ENCODE measurements at places on chromosomes 16 and 17.
A peak's percentile ranks its signal among the peaks of the same experiment; 100 is the strongest.

DNA sequence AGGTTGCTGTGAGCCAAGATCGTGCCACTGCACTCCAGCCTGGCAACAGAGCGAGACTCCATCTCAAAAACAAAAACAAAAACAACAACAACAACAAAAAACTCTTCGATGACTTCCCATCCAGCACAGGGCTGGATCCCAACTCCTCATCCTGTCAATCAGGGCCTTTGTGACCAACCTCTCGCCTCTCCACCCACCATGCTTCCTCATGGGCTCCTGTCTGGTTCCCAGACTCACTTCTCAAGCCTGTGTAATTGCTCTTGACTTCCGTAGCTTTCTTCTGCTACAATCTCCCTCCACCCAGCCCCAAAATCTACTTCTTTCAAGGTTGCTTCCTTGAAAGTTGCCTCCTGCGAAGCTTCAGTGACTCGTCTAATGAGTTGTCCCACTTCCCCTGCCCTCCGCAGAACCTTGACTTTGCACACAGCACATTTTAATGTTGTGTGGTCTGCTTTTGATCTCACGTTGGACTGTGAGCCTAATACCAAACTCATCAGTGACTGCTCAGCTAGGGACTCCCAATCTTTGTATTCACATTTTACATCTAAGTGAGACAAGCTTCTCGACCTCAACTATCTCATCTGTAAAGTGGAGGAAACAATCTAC lies 936 bp upstream of the RASL10B start:
- no peak for DNase-seq

DNA sequence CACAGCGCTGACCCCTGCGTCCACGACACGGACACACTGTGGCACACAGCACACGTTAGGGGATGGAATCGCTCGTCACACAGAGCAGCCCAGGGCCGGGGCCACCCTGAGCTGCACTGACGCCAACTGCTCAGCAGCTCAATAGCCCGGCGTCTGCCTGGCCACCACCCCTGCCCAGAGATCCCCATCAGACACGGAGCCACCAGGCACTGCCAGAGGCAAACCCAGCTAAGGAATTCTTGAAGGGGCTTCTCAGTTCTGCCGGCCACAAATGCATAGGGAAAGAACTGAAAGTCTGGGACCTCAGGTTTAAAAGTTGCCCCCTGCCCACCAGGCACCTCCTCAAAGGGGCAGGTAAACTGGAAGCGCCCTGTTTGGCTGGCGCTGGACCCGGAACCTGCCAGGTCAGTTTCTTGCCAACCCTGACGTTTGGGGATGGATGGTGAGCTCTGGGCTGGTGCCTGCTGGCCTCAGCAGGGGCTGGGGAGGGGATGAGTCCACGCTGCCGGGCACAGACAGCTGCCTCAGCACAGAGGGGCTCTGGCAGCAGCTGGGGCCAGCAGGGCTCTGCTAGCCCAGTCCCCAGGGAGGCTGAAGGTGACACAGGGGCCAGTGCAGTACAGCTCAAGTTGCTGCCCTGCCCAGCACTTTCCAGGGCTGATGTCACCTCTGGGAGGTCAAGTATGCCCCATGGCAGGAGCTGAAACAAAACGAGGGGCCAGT lies 33.2 kb downstream of the TIMM22 start:
- no peak for DNase-seq

DNA sequence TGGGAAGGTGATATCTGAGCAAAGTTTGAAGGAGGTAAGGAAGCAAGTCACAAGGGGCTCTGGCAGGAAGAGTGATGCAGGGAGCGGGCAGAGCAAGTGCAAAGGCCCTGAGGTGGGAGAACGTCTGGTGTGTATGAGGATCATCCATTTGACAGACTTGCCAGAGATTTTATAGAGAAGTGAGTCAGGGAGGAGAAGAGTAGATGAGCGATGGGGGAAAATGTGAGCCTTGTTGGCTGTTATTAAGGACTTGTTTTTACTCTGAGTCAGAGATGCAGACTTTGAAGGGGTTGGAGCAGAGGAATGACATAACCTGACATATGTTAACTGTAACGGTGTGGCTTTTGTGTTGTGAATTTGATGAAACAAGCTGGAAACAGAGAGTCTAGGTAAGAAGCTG lies 3.5 kb upstream of the CLEC10A start:
- no peak for DNase-seq

- no peak for DNase-seq
Observed at GRCh38 chr16:57637424-57637823, 9.0 kb downstream of the ADGRG1 start.

DNA sequence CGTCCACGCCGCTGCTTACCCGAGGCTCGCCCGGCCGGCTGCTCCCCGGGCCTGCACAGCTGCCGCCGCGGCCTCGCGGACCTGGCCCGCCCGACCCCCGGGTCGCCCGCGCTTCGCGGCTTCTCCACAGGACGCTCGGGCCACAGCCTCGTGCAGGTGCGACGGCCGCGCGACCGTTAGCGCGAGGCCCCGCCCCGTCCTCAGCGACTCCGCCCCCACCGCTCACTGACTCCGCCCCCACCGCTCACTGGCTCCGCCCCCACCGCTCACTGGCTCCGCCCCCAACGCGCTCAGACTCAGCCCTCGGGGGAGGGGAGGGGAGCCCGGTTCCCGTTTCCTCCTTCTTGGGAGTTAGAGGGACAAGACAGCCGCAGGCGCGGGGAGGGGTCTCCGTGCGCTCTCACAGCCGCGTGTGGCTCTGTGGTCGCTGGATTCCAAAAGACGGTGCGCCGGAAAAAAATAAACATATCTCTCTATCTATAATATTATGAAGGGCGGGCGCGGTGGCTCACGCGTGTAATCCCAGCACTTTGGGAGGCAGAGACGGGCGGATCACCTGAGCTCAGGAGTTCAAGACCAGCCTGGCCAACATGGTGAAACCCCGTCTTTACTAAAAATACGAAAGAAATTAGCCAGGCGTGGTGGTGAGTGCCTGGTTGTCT lies at the start of gene MEIOB:
MEIOB (minus strand) TSS at position 191 of the 662 bp plus-strand sequence. CDS start 3,989 bp downstream, outside the sequence.
- DNase-seq: peak; percentile 67

GRCh38 chr17:39080421-39081078 lies 70.9 kb downstream of the PLXDC1 start:
- no peak for DNase-seq

- DNase-seq: no peak
Observed at GRCh38 chr17:80116276-80116920, 15.0 kb downstream of the GAA start.

DNA sequence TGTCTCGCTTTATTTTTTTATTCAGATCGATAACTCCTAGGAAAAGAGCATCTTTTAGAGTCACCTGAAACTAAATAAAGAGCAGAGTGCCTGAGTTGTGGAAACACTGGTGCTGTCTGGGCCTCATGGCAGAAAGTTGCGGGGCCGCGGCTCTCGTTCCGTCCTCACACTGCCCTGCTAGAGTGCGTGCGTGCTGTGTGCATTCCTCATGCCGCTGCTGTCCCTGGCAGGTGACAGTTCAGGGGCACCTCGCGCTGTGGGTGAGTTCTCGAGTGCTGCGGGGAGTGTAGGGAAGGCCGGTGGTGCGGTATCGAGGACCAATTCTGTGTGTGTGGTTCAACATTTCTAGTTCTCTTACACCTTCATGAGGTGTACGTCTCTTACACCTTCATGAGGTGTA lies 136.6 kb downstream of the RPTOR start:
- DNase-seq: no peak

Data from erythroblast (primary cell).